Astrocyte (in vitro differentiated cells and primary cell): ENCODE measurements at places on chromosomes 2 and 18.
A peak's percentile ranks its signal among the peaks of the same experiment; 100 is the strongest.

DNA sequence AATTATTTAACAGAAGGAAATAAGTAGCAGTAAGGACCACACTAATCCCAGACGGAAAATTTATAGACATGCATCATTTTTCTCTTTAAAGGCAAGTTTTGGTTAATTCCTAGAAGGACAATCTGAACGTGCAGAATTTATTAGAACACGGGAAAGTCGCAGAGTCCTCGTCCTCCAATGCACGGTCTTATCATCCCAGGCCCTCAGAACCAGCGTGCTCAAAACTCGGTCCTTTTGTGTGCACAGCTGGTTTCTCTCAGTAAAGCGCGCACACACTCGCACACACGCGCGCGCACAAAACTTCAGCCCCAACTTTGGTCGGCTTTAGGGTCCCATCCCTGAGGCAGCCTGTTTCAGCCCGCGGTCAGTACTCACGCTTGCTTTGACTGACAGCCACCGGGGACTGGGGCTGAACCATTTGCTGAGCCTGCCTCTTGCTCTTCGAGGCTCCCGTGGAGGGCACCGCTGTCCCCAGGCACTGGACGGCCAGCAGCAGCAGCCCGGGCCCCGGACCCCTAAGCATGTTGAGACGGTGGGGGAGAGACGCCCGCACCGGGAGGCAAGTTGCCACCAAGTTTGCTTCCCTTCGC is 493 bp downstream of the FN1 start:
- no peak for DNase-seq

GRCh38 chr2:71700658-71701397 is 247.5 kb downstream of the DYSF start:
- peak; percentile 28 for DNase-seq

DNA sequence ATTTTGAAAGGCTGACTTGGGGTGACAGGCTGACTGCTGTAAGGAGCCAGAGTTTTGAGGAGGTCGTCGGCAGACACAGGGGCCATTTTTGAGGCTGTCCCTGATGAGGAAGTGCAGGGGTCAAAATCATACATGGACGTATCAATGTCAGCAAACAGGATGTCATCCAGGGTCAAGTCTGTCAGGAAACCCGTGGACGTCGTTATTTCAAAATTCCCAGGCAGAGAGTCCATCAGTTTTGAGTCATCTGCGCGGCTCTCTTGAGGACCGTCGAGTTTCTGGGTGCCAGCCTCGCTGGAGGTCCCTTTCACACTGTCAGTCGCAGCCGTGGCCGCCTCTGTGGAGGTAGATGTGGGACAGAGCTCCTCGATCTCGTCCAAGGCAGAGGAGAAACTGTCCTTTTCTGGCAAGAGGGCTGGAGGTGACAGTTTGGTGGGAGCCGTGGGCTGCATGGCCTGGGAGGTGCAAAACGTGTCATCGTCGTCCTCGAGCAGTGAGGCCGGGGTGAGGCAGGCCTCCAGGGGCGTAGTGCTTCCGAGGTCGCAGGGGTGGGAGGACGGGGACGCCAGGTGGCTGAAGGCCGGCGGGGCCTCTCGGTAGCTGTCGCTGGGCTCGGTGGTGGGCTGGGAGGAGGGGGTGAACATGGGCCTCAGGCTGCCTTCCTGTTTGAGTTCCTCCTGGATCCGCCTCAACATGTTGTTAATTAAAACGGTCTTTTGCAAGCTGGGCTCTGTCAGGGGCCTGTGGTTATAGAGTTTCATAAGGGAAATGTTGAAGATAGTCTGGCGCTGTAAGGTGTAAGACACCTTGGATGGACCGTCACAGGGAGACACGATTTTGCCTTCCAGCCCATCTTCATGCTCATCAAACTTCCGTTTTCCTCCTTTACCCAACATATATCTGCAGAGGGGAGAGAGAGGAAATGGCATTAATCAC is 17.5 kb downstream of the SERTAD2 start:
- DNase-seq: no peak

- DNase-seq: peak; percentile 8
Observed at GRCh38 chr2:190210471-190210870, 109.2 kb downstream of the HIBCH start.

DNA sequence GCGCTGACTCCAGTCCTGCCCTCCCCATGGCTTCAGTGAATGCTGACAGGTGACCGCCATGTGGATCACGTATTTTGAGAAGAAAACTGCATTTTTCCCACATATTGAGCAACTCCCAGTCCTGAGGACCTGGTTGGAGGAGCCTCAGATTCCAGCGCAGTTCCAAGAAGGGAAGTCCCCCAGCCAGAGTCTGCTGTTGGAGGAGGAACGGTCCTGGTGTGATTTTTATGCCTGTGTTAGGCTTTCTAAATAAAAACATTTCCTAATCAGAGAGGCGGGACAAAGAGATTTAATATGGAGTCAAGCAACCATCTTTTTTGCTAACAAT is 32.3 kb upstream of the COL6A3 start:
- no peak for DNase-seq

DNA sequence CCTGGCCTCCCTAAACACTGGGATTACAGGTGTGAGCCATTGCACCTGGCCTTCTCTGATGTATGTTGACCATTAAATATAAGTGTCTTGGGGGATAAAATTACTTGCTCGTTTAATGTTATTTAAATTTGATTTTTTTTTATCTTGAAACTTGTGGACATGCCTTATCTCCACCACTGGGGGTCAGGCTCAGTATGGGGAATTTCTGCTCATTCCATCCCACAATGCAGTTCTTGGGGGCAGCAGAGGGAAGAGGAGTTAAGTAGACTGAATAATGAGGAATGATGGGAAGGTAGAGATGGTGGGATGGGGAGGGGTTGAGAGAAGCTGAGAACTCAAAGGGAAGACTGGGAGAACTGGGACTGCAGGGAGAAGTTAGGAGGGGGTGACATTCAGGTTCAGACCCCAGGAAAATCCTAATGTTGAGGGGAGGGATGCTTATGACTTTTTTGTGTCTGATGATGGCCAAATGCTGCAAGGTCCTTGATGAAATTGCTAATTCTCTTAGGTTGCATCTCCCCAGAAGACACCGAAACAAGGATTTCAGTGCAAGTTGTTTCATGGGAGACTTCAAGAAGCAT is 174.2 kb downstream of the MIB1 start:
- peak; percentile 33 for DNase-seq

- DNase-seq: no peak
Observed at GRCh38 chr2:74029714-74030397, 45.1 kb downstream of the TET3 start.

- DNase-seq: no peak
Observed at GRCh38 chr2:60297296-60298005, 256.0 kb downstream of the BCL11A start.

DNA sequence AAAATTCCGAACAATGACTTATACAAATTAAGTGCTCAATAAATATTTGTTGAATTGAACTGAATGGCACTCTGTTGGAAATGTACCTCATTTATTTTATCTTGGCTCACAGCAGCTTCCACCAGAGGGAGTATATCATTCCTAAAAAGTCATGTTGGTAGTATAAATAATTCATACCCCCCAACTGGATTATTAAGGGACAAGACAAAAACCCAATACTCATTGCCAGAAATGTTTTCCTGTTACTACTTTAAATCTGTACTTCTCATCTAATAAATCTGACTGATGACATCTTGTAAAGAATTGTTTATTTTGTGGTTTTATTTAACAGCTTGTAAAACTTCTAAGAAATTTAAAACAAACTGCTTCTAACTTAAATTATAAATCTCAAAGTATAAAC is 163.9 kb downstream of the CDH2 start:
- DNase-seq: no peak

GRCh38 chr2:219261024-219261855 is 7.5 kb upstream of the TUBA4A start:
- DNase-seq: no peak

DNA sequence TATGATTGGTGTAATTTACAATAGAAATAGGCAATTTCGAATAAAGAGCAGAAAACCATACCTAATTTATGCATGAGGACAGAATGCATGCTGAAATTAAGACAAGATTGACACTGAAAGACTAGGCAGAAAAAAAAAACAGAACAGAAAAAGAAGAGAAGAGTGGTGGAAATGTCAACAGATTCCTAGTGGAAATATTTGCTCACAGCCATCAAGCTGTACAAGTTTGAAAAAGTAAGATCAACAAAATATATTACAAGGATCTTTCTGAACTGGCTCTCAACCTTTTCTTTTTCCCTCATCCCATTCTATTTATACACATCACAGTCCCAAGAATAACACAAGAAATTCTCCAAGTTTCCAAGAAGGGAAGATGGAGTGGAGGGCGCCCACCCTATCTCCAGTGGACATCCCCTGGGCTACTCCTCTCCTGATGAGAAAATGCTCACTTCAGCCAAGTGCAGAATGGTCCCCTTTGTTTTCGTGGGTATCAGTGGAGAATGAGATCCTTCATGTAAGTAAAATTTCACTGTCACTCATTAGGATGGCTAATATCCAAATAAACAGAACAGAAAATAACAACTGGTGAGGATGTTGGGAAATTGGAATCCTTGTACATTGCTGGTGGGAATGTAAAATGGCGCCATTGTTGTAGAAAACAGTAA is 51.0 kb upstream of the ZNF532 start:
- DNase-seq: no peak

GRCh38 chr2:101823859-101824258 is 126.4 kb downstream of the MAP4K4 start:
- DNase-seq: peak; percentile 70

GRCh38 chr2:47189635-47190034 is 34.5 kb upstream of the STPG4 start:
- peak; percentile 97 for DNase-seq

- no peak for DNase-seq
Observed at GRCh38 chr2:85797921-85798320, 44.1 kb downstream of the ATOH8 start.

GRCh38 chr2:37105150-37105549 is 20.8 kb downstream of the GPATCH11 start:
- no peak for DNase-seq

DNA sequence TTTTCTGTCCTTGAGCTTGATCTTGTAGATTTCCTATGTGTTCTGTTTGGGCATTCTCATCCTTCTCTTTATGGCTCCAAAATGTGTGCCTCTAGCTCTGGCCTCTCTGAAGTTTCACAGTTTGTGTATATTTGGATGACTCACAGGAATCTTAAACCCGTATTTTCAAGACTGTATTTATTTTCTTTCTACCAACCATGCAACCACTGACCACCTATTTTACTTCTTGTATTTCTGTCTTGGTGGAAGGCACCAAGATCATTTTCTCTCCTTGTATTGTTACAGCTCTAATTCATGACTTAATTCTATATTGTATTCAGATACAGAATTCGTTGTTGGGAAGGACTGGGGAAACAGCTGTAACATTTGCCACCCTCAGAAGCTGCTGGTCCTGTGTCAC is 39.5 kb downstream of the ACSL3 start:
- peak; percentile 73 for DNase-seq

- no peak for DNase-seq
Observed at GRCh38 chr18:80183273-80184050, 63.9 kb downstream of the PARD6G start.
